ENCODE measurements at places on chromosomes 4 and X.

DNA sequence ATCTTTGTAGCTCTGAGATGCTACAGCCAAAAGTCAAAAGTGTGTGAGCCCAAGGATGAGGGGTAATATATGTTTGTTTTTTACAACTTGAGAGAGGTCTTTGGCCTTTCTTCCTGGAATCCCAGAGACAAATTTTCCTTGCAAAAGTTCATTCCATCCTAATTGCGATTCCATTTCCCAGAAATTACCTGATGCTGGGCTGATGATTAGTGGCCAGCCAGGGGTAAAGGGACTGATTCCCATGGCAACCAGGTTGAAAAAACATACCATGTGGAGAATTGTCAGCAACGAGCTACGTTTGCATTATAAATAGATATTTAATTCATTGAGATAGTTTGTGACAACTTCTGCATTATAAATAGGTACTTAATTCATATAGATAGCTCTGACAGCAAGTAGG is 17.8 kb downstream of the IGSF1 start:
- DNase-seq: no peak

DNA sequence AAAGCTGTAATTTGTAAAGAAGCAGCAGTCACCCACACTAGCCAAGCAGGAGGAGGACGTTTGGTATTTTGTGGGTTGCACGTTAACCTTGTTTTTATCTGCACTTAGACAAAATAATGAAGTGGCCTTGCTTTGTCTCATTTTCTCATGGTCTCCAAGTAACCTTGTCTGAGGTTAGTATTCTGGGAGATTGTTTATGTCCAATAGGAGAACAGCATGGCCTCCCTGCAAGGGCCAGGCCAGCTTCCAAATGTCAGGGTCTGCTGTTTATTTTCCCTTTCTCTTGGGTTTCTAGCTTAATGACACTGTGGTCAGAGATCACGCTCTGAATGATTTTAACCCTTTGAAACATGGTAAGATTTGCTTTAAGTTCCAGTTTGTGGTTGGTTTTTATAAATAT is 29.9 kb downstream of the PNMA6E start:
- DNase-seq: no peak

DNA sequence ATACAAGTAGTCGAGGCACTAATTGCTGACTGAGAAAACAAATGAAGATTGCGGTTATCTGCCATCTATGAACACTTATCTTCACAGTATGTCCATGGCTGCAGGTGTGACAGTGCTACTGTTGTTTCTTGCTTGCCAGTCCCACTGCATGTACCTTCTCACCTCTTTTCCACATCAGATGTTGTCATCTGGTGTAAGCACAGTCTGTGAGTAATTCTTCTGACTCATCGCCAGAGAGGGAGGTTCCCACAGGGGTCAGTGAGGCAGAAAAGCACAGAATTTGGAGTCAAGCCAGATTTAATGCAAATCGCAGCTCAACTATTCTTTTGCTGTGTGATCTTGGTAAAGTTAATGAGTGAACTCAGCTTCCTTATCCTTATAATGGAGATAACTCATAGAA is 144.4 kb downstream of the GLRA2 start:
- peak; percentile 44 for DNase-seq

DNA sequence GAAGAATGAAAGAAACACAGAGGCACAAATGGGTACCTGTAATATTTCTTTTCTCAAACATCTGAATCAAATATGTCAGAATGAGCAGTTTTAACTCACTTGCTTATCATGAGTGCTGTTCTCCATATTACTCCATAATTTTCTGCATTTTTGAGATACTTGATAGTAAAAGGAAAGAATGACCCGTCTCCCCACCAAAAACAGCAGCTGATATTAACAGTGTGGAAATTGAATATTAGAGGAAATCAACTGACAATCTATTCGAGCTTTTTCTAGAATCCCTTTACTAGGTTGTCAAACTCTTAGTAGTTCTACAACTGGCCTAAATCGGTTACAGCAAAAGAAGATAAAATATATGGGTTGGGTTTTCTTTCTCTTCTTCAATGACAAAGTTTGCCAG is 49.9 kb upstream of the HELT start:
- DNase-seq: no peak

GRCh38 chr4:176817204-176817603 is 24.5 kb upstream of the VEGFC start:
- DNase-seq: no peak

- peak; percentile 5 for DNase-seq
These were observed 8.1 kb upstream of the LINC00632 start for GRCh38 chrX:140701480-140701879.

GRCh38 chr4:39668887-39669286 is 29.0 kb upstream of the UBE2K start:
- DNase-seq: no peak

DNA sequence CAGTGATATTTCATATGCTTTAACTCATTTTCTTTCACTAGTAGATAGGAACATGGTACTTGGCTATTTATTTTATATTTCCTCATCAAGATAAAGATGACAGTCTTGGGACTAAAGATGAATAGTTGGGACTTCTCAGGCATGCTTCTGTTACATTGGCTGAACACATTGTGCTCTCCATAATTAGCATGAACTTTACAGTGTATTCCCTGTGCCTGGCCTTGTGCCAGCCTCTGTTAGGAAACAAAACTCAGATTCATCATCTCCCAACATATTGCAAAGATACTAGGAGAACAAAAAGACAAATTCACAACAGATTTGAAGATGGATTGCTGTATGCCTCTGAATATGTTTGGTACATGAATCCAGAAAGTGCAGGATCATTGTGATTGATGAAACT is 26.4 kb downstream of the GRIA2 start:
- no peak for DNase-seq

DNA sequence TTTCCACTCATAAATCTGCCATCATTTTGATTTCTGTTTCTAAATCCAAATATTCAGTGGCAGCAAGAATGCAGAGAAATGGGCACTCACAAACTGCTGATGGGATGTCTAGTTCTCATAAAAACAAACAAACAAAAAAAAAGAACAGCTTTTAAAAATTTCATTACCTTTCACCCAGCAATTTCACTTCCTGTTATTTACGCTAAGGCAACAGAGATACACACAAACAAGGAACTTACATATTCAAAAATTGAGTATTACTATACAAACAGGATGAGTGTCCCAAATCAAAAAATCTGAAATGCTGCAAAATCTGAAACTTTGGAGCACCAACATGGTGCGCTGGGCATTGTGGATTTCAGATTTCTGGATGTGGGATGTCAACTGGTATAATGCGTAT is 36.4 kb downstream of the FAT1 start:
- DNase-seq: no peak

DNA sequence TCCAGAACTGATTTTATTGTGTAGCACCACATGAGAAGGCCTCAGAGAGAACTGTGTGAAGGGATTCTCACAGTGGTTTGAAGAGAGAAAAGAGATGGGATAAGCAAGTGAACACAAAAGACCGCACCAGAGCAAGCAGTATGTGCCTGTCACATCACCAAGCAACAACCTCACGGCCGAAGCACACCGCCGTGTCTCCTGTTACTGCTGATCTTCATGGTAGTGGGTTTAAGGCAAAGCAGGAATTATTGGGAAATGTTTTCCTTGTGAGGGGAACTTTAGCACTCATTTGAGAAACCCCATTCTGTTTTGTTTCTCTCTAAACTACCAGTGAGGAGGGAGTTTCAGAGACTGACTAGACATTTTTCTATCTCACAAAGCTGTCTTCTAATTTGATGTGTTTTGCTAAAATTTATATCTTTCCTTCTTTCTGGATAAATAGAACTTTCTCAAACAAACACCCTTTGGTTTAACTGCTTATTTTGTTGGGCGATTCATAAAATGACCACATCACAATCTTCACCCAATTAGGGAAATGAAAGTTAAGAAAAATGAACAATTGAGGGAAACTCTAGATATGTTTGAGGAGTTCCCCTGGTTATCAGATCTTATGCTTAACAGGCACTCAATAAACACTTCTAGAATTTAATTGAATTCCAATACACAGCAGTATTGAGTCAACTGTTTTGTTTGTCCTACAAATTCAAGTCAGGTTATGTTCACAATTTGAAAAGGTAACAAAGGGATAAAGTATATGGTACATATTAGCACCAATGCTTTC is 16.5 kb downstream of the SH3KBP1 start:
- DNase-seq: no peak

- DNase-seq: no peak
These were observed 802 bp downstream of the COX18 start for GRCh38 chr4:73068491-73069337.

DNA sequence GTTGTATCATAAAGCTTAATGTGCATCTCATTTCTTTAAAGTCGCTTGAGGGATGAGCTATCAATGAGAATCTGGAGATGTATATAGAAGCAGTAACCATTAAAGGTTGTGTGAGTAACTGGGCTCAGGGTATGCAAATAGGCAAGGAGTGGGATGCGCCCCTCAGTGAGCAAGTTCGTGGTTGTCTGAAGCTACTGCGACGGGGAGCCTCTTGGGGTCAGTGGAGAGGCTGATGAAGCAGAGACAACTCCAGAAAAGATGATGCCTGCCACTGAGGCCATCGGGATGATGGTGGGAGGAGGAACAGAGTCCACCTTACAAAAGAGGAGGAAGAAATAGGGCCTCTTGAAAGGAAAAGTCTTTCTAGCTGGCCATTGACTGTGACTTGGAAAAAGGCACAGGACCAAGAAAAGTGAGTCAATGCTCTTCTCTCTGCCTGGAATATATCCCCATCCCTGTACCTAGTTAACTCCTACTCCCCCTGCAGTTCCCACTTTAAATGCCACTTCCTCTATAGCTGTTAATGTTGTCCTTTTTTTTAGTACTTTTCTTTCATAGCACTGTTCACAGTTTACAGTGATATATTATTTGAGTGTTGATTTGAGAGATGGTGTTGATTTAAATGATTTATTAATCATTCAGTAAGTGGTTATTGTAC is 51.4 kb upstream of the LSM6 start:
- DNase-seq: no peak

DNA sequence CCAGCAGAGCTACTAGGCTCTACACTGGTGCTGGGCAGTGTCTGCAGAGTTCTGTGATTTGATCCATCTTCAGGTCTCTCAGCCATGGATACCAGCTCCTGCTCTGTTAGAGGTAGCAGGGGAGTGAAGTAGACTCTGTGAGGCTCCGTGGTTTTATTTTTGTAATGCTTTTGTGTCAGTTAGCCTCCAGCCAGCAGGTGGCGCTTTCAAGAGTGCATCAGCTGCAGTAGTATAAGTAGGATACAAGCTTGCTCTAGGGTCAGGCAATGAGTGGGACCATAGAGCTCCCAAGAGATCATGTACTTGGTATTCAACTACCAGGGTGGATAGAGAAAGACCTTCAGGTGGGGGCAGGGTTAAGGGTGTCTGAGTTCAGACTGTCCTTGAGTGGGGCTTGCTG is 362.5 kb upstream of the TRAM1L1 start:
- DNase-seq: no peak

DNA sequence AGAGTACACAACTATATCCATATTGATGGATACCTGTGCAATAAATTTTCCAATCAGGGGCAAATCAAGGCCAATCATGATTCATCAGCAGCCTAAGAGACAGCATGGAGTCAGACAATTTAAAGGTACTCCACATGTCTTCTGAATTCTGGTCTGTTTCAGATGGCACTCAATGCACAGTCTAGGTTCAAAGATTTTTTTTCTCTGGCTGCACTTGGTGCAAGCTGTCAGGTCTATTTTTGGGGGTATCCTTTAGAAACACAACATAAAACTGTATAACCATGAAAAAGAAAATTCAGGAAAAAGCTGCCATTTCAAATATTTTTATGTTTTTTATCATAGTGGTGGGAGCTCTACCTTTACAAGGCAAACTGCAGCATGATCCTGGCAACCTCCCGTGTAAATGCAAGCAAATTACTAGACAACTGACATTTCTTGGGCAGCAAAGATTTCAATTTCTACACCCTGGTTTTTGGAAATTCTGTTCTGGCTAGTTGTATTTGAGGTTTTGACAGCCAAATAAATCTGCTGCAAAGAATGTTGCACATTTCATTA is 310.3 kb downstream of the KCNIP4 start:
- DNase-seq: no peak

GRCh38 chr4:30815685-30816084 is 95.5 kb downstream of the PCDH7 start:
- DNase-seq: no peak

GRCh38 chrX:136636121-136636520 is 11.8 kb upstream of the CD40LG start:
- no peak for DNase-seq

DNA sequence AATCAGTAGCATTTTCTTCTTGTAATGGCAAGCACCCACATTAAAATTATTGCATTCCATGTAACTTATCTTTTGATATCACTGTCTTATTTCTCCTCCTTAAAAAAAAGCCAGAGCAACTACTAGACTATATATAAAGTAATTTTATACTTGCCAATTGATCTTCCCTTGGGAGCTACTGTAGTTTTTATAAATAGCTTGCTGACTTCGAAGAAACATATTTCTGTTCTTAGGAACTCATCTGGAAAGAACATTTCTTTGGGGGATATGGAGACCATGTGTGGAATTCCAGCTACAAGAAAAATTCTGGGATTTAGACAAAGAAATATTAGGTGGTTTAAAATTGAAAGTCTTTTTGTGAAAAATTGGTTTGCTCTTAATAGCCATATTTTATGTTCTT is 94.9 kb downstream of the BMPR1B start:
- DNase-seq: no peak

GRCh38 chr4:96593422-96593821 is 753.5 kb downstream of the PDHA2 start:
- no peak for DNase-seq

- DNase-seq: no peak
These were observed 237.8 kb downstream of the EVC2 start for GRCh38 chr4:5470318-5471198.

- no peak for DNase-seq
These were observed 32.6 kb upstream of the MSMO1 start for GRCh38 chr4:165294907-165295306.

DNA sequence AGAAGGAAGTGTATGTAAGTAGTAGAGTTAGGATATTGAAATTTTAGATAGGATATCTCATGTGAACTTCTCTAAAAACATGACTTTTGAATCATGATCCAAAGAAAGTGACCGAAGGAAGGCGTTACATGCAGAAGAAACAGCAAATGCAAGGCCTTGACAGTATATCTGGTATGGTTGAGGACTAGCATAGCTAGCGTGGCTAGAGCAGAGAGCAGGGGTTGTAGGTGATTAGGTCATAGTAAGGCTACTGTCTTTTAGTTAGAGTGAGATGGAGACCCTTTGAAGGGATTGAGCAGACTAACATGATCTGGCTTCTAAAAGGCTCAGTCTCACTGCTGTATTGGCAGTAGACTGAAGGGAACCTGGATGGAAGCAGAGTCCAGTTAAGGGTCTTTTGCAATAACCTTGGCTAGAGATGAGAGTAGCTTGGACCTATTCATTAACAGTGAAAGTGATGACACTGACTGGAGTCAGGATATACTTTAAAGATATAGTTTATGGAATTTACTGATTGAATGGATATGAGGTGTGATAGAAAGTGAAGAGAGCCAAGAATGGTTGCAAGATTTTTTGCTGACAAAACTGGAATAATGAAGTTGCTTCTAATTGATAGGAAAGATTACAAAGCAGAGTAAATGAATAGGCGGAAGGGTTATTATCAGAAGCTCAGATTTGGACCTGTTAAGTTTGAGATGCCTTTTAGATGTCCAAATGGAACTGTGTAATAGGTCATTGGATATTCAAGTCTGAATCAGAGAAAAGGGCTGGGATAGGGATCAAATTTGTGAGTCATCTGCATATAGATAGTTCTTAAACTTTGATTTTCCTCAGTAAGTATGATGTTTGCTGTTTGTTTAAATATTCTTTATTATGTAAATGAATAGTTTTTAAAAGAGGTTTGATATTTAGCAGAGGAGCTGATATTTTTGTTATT is 59.8 kb downstream of the MRPL1 start:
- DNase-seq: no peak

Measured in NCI-H1694 (cell line).